Right cardiac atrium (tissue), 5 donors: ENCODE measurements at places on chromosomes 3 and 15. TPM values are rescaled to one million over a fixed set of nuclear protein-coding genes. Genes with fewer than 3 reads are reported as not detected.
A peak's percentile ranks its signal among the peaks of the same experiment; 100 is the strongest.

GRCh38 chr3:179452176-179452564 lies 900 bp upstream of the GNB4 start:
- DNase-seq: no peak

Gene SYNM
- total RNA-seq: 184 TPM

GRCh38 chr3:32384938-32385337 lies 6.7 kb upstream of the CMTM7 start:
- DNase-seq: no peak

Gene TMEM207
- total RNA-seq: not detected

DNA sequence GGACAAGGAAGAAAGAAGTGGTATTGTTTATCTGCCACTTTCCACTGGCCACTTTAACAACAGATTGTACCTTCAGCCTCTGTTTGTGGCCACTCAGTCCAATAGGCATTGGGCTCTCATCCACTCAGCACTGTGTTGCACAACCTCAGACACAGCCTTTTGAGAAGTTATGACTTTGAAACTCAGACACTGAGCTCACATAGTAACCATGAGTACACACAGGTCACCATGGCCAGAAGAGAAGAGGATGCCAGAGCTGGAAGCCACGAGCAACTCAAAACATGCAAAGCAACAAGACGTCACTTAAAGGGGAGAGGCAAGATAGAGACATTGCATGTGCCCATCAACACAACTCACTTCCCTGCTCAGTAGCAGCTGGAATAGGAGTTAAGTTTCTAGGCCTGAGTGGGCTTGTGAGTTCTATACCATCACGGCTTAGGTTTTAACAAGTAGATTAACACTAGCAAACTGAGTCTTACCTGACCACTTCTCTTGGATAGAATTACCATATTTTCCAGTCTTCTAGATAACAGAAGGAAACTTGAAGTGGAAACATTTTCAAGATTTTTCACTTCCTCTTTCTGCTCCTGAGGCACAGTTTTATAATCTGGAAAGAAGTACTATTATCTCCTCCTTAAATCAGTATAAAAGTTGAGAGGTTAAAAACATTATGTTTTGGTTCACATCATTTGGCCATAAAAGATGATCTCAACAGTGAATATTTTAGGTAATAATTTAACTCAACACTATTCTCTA lies 103.5 kb downstream of the IMPG2 start:
- DNase-seq: peak; percentile 65

DNA sequence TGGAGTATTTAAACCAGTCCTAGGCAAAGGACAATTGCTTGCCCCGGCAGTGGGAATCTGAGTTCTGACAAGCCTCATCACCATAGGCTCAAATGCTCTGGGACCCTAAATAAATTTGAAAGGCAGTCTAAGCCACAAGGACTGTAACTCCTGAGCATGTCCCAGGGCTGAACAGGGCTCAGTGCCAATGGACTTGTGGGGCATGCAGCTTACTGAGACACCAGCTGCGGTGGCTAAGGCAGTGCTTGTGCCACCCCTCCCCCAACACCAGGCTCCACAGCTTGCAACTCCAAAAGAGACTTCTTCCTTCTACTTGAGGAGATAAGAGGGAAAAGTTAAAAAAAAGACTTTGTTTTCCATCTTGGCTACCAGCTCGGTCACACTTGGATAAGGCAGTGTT lies 289.7 kb upstream of the DCBLD2 start:
- DNase-seq: no peak

Gene KIF15
- total RNA-seq: 0.25 TPM

DNA sequence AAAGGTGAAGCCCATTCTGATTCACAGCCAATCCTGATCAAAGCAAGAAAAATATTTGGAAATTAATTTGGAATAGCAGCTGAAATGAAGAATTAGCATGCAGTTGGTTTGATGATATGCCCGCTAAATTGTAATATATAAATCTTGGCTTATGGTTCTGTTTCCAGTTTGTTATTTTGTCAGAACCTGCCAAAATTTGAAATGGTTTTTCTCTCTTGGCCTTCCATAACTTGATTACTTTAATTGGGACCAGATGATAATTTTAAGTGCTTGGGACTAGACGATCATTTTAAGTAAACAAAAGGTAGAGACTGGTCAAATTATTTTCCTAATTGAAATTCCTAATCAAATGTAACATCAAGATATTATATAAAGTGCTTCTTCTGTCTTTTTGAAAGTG lies 842.4 kb downstream of the TBL1XR1 start:
- no peak for DNase-seq

- DNase-seq: no peak
These were observed 22.5 kb downstream of the TTC21A start for GRCh38 chr3:39130026-39130425.

DNA sequence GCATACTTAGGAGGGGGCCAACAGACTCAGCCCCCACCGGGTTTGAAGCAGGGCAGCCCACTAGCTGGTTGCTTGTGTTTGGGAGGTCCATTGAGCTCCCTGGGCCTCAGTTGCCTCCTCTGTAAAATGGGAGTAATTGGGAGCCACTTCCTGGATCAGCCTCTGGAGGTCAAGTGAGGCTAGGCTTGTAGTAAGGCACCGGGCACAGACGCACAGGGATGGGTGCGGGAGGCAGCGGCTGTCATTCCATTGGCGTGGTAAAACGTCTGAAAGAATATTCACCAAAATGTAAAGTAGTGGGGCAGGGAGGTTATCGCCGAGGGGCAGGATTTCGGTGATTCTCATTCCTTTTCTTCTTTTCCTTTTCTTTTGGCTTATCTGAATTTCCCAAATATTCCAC lies 64.6 kb downstream of the TLE3 start:
- no peak for DNase-seq

- no peak for DNase-seq
These were observed 138.8 kb downstream of the AKAP13 start for GRCh38 chr15:85518979-85519761.

GRCh38 chr3:24483873-24484272 lies 10.8 kb downstream of the THRB start:
- peak; percentile 28 for DNase-seq

DNA sequence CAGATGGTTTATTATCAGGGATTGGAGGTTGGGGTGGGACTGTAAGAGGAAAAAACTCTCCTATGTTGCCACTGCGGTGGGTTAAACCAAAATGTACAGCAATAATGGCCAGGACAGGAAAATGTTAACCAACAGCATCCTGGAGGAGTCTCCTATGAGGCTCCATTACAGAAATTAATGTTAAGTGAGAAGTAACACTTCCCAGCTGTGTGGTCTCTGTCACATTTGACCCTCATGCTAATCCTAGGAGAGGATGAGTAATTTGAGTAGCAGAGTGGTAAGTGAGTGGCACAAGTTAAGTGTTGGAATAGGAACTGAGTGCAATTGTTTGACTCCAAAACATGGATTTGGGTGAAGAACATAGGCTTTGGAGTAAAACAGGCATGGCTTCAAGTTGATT lies 39.0 kb downstream of the ARHGEF3 start:
- no peak for DNase-seq

DNA sequence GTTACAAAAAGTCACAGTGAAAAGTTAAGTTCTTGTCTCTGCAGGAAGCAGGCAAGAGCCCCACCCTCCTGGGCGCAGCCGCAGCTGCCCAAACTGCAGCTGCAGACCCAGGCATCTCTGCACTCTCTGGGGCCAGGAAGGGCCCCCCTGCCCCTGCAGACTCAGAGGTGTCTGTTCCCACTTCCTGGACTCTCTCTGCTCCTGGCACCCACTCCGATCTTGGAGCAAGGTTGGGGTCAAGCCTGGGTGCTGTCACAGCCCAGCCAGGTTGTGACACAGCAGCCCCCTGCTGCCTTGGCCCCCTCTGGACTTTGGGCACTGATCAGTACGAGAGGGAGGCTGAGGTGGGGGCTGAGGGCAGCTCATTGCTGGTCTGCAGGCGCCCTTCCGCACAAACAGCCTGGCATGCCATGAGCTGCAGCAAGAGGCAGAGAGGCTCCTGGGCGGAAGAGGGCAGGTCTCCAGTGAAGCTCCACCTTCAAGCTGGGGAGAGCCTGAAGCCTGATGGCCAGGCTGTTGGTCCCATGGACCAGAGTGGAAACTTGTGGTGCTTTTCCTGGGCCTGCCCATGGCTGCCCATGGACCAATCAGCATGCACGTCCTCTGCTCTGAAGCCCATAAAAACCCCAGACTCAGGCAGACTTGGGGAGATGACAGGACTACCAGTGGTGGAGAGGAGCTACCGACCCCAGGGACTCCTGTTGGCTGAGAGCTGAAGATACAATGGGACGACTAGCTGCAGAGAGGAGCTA lies 42.9 kb upstream of the LRRFIP2 start:
- DNase-seq: no peak

DNA sequence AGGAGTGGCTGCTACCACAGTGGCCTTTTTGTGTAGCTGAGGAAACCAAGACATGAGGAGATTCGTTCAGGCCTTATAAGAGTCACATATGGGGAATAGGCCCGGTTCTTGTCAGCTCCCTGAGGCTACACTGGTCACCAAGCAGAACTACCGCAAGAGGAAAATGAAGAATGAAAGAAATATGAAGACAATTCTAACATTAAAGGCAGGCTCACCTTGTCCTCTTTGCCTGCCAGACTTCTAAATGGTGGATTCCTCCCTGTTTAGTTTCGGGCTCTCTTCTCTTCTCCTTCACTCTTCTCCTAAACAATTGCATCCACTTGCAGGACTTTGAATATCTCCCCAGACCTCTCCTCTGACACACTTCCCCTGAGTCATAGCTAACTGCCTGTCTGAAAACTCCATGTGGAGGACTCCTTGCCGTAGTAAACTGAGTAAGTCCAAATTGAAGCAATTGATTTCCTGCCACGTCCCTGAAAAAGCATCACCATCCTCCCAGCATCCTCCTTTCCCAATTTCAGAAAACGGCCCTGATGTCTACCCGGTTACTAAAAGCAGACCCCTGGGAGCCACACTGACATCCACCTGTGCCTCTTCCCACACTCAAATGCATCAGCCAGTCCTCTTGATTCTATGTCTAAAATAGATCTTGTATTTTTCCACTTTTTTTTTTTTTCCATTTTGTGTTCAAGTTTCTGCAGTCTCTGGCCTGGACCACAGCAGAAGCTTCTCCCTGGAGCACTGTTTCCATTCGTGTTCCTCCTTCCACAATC lies 30.3 kb upstream of the VEPH1 start:
- no peak for DNase-seq

DNA sequence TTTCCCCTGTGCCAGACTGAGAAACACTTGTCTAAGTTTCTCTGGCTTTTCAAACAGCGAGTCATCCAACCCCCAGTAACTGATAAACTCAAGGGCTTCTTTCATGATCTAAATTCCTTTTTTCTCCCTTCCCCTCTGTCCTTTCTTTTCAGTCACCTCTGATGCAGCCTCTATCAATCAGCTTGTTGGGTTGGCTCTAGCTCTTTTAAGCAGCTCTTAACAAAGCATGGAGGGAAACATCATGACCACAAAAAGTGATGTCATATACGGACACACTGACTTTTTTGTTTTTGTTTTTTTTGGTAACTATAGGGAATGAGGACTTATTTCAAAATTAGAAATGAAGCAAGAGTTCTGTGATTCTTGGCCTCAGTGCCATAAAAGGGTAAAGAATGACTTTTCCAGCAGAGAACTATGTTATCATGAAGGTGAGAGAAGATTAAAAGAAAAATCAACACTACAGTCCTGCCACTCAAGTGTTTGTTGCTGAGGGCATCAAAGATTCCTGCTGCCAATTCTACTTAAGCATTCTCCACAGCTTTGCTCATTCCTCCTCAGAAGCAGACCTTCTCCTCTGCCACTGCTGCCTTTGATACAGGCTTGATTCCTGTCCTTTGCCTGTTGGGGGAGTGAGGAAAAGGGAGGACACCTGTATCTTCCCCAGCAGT lies 457.0 kb upstream of the ONECUT1 start:
- DNase-seq: no peak

Gene CEMIP
- 3.9 TPM for total RNA-seq

DNA sequence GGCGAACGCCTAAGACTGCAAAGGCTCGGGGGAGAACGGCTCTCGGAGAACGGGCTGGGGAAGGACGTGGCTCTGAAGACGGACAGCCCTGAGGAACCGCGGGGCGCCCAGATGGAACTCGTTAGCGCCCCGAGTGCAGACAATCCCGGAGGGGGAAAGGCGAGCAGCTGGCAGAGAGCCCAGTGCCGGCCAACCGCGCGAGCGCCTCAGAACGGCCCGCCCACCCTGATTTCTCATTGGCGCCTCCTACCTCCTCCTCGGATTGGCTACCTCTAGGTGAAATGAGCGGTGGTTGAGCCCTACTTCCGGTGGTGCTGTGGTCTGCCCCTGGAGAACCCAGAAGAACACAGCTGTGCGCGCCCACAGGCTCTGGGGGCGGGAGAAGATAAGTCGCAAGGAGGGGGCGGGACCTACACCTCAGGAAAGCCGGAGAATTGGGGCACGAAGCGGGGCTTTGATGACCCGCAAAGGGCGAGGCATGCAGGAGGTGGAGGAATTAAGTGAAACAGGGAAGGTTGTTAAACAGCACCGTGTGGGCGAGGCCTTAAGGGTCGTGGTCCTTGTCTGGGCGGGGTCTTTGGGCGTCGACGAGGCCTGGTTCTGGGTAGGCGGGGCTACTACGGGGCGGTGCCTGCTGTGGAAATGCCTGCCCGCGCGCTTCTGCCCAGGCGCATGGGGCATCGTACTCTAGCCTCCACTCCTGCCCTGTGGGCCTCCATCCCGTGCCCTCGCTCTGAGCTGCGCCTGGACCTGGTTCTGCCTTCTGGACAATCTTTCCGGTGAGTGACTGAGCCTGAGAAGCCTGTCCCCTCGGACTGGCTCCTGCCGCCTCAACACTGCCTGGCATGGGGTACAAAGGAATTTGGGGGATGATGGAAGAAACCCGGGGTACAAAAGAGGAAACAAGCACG lies at the start of gene OGG1:
OGG1 (plus strand) TSS at position 308 of the 911 bp plus-strand sequence; CDS start at position 643, 335 bp downstream.
- peak; percentile 98 for DNase-seq

- DNase-seq: no peak
These were observed 48.7 kb upstream of the IREB2 start for GRCh38 chr15:78389322-78389721.

DNA sequence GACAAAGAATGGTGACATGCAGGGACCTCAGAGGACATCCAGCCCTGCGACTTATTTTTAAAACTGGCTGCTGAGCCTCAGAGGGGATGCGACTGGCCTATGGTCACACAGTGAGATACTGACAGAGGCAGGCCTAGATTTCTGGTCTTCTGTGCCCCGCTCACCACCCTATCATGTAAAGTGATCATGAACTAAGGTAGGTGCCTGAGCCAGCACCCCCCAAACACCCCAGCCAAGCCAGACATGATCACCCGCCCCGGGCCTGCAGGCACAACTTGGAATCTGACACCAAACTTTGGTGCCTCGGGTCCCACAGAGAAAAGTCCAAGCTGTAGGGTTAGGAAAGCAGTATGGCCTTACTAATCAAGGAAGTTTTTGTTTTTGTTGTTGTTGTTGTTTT lies 33.9 kb upstream of the HHATL start:
- no peak for DNase-seq

GRCh38 chr3:64058566-64058965 lies 35.3 kb upstream of the PSMD6 start:
- DNase-seq: no peak

DNA sequence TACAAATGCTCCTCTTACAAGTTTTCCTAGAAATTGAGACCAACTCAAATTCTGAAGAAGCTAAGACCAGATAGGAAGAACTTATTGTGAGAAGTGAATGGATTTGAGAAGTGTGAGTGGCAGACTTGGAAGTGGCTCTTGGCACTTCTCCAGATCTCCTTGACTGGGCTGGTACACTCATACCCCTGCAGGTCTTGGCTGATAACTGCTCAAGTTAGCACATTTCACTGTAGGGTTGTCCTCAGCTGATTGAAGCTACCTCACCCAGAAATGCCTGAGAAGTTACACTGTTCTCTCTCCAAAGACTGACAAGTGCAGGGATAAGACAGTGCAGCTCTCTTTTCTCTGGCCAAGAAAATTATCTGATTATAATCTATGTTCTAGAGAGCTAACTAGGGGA lies 16.5 kb upstream of the CLDN1 start:
- no peak for DNase-seq

Gene IL20RB
- 0.54 TPM for total RNA-seq
